ENCODE measurements at places on chromosomes 7 and 10.

DNA sequence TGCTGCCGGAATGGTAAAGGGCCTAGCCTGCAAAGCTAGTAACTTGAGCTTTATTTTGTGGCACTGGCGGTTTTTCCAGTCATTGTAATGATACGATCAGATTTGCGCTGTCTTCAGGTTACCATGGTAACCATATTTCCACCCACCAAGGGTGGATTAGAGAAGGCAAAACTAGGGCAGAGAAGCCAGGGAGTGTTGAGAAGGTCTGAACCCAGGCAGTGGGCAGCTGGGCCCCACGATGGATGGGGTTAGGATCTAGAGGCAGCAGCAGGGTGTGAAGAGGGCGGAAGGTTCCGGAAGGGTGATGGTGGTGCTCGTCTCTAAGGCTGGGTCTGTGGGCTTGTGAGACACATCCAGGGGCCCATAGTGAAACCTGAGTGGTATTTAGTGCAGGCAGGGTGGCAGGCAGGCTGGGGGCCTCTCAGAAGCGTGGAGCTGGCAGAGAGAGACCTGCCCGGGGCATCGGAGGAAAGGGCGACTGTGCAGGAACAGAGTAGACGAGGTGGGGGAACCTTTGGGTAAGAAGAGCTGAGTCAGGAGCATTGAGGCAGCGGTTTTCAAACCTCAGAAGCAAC, 87.9 kb upstream of the GTF2I start:
- DNase-seq: no peak

- peak; percentile 19 for DNase-seq
These were observed 82.1 kb downstream of the GRID1 start for GRCh38 chr10:86284355-86285105.

DNA sequence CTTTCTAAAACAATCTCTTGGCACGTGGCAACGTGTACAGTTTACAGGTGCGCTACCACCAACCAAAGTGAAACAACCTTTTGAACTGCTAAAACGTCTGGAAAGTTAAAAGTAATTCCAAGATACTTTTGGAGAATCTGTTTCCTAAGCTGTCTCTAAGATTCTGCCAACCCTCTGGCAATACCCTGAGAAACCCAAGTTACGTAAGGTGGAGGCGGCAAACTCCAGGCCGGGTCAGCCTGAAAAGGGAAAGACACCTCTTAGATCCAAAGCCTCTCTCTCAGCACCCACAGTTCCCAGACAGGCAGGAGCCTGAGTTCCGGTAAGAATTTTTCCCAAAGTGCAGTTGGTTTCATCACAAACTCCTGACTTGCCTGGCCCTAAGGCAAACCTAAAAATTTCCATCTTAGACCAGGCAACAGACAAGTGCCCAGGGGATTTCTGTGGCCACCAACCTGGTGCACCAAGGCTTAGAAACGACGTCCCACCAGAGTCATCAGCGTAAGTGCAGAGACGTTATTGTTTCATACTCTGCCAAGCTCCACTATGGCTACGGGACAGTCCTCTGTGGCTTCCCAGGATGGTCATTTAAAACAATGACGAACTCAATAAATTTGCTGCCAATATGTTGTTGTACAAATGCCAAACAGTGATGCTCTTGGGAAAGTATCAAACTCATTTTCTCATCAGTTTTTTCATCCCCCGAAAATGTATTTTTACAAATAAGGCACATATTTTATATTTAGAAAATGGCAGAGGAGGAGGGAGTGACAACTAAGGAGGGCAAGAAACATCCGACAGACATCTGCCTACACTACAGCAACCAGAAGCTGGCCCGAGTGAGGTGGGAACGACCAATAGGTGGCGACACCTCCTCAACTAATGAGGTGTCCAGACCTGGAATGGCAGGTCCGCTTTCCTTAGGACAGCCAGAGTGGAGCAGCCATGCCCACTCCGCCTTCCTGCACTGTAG, 205.8 kb upstream of the FRMD4A start:
- no peak for DNase-seq

GRCh38 chr7:36896956-36897590, 172.8 kb upstream of the AOAH start:
- DNase-seq: no peak

- no peak for DNase-seq
These were observed 149.4 kb downstream of the USP6NL start for GRCh38 chr10:11462071-11462470.

- DNase-seq: peak; percentile 49
These were observed 88.9 kb downstream of the APBB1IP start for GRCh38 chr10:26527018-26527417.

- DNase-seq: no peak
These were observed 104.2 kb upstream of the CHST15 start for GRCh38 chr10:124197371-124198124.

GRCh38 chr10:29840516-29841276, 205.9 kb upstream of the SVIL start:
- no peak for DNase-seq

DNA sequence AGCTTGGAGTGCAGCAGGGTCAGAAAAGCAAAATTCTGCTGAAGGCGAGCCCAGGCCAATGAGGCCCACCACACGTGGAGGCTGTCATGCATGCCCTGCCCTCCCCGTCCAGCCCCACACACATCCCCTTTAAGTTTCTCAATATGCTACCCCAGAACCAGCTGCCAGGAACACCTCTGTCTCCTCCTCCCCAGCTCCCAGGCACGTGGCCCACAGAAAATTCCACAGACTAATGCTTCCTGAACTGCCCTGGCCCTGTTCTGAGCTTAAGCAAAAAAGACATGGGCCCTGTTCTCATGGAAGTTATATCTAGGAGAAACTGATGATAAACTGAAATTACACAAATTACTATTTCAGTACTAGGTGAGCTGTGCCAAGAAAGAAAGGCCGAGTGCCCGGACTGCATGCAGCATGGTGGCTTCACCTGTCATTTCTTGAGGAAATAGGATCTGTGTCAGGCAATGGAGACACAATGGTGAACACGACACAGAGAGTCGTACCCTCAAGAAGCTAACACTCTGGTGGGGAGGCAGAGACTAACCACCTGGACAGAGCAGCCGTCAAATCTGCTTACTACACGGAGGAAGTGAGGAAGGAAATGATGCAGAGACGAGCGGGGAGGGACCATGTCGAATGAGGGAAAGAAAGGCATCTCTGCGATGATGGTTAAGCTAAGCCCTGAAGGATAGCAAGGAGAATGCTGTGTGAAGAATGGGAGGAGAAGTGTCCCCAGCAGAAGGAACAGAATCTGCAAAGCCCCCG, 44.5 kb downstream of the PODXL start:
- DNase-seq: no peak

DNA sequence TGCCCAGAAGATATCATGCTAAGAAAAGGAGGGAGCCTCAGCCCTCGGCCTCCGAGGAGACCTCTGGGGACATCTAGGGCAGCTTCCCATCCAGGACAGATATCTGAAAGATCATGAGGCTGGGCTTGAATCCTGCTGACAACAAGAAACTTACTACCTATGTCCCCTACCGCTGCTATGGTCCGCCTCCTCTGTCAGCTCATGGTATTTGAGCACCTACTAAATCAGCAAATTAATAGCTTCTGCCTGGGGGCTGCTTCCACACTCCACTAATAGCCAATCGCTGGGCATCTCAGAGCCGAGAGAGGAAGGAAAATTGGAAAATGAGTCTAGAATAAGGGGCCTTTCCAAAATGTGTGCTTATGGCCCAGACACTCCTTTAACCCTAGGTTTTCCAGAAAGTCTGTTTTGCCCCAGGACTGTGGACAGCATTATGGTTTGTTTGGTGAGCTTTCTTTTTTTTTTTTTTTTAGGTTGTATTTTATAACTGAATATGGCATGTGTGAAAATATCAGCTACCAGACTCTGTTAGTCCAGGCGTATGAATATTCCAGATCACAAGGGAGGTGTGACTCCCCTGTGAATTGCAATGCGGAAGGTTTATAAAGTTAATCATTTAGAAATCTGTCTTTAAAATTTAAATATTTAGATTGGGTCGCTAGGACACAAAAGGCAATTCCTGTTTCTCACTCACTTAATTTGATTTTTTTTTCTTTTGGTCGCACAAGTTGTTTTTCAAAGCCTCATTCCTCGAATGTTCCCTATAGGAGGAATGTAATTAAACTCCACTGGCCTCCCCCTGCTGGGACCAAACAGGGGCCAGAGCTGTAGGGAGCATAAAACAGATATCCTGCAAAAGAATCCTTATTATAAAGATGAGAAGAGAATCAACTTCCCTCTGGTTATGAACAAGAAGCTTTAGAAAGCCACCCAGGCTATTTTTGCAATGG, 89.4 kb downstream of the PARP12 start:
- DNase-seq: no peak

DNA sequence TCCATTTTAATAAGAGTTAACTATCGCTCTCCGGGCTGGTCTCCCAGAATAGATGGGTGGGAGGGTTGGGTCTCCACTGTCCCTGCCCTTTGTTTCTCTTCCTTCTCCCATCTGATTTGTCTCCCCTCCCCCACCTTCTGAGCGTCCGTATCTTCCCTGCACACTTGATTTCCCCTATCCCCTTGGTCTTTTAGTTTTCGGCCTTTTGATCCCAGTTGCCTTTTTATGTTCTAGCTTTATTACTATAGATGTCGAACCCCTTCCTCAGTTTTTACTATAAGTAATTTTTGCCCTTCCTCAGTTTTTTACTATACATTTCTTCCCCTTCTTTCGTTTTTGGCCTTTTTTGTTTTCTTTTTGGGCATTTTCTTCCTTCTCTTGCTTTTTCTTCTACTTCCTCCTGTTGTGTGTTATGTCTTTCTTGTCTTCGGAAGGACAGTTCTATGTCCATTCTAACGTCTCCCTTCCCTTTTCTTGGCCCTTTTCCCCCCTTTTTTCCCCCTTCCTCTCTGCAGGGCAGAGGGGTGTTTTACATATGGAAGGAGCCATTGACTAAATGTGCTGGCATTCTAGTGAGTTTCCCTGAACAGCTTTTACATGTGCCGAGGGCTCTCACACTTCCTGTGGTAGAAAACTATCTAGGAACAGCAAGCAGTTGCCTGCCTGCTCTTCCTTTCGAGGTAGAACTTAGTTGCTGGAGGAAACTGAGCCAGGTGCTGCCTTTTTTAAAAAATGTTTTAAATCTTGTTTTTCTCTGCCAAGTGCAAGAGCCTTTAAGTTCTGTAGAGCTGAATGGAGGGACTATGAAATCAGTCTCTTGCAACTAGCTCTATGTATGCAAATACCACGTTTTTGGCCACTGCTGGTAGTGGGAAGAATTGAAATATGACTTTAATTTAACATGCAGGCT, 2.8 kb downstream of the TET1 start:
- DNase-seq: no peak

GRCh38 chr7:32218154-32218467, 147.9 kb upstream of the PDE1C start:
- DNase-seq: no peak

DNA sequence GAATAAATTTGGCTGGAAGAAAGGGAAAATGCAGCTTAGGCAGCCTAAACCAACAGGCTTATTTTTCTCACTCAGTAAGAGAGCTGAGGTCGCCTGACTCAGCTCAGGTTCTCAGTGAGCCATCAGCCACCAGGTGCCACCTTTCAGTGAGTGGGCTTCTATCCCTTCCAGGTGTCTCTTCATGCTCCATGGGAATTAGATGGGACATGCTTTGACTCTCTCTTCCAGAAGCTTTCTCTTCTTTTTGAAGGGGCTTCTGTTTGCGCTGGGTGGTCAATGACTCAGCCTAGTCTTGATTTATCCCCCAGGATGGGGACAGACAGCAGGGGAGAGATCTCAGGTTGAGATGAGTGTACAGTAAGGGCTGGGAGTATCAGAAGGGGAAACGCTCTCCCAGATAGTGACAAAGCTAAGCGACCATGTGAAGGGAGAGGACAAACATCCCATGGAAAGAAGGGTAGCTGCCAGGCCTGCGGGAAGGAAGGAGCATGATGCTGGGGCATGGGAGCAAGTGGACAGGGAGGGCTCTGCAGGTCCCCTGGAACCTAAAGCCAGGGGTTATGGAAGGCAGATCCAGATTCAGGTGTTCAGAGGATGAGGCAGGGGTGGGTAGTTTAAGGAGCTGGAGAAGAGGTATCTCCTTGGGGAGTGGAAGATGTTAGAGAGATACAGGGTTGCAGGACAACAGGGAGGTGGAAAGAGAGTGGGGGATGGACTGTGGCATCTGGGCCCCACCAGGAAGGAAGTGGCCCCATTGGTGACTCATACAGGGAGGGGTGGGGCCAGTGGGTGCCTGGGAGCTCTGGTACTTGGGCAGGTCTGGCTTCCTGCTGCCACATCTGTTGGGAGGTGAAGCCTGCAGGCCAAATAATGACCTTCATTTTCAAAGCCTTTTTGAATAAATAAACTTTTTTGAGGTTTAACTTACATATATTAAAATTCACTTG, 32.5 kb downstream of the OGDH start:
- DNase-seq: peak; percentile 87

DNA sequence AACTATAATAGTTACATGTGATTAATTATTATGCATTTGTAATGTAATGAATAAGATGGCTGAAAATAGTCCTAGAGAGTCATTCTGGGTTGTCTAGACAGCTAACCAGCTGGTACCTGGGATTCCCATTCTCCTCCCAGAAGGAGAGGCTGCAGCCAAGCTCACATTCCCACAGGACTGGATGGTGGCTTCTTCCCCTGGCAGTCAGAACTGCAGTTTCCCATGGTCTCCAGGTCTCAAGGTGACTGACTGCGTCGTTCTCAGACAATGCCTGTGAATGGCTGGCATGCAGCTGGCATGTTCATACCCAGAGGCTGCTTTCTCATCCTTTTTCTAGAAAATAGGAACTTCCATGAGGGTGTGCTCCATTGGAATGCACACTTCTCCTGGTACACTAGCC, 21.3 kb downstream of the TAS2R16 start:
- DNase-seq: no peak

DNA sequence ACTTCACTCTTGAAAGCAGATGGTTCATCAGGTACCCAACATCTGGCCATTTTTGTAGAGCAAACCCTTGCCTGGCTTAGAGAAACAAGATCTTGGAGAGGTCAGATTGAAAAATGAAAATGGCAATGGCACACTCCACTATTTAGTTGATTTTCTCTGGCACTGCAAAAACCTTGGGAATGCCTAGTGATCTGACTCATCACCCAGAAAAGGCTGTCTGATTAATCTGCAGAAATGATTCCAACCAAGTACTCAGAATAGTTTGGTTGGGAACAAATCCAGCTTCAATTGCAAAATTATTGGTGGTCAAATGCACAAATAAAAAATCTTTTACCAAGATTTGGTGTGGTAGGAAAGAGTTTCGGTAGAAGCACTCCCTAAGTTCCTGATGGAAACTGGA, 351.2 kb downstream of the PHTF2 start:
- DNase-seq: no peak

GRCh38 chr10:89670926-89671325, 25.9 kb upstream of the PANK1 start:
- DNase-seq: no peak

Data from activated CD8-positive, alpha-beta memory T cell treated with anti-CD3 and anti-CD28 coated beads for 24 hours (primary cell).